T47D (cell line): ENCODE measurements at places on chromosomes 1 and 21.
A peak's percentile ranks its signal among the peaks of the same experiment; 100 is the strongest.

DNA sequence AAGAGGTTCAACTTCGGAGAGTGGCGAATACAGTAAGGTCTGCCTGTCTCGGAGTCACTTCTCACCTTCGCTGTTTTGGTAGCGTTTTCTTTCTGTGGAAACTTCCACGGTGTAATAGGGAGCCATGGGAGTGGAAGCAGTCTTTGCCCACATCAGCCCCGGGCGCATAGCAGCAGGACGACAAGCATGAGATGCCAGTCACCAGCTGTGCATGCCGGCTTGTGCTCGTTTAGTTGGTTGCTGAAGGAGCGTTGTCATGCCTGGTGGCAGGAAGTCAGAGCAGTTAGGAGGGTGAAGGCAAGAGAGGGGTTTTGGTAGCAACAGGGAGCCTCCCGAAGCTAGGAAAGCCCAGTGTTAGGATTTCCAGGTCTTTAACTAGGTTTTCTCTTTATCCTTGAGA, 58.8 kb downstream of the MRPS6 start:
- no peak for DNase-seq

- no peak for DNase-seq
These were observed 28.9 kb upstream of the H3-3A start for GRCh38 chr1:226033582-226033981.

DNA sequence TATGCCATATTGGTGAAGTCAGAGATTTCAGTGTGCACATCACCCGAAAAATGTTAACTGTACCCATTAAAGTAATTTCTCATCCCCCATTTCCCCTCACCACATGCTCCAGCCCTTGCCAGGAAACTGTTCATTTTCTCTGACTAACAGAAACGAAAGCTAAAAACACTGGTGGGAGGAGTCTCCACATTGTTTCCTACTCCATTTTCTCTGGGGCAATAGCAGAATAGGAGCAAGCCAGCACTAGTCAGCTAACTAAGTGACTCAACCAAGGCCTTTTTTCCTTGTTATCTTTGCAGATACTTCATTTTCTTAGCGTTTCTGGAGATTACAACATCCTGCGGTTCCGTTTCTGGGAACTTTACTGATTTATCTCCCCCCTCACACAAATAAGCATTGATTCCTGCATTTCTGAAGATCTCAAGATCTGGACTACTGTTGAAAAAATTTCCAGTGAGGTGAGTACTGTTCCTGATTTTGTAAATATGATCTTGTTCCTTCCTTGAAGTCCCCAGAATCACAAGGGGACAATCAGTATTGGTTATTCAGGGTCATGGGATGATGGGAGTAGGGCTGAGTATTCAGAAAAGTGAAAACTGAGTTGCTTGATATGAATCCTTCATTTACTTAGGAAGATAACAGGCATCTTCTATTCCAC, at the start of gene IFI16:
Gene IFI16, plus strand, starts transcription at position 204 of the 658 bp plus-strand sequence. CDS start 4,774 bp downstream, outside the sequence.
- no peak for DNase-seq

- DNase-seq, result no peak
These were observed 35.7 kb upstream of the SIM2 start for GRCh38 chr21:36663033-36663855.

- DNase-seq, result no peak
These were observed 64.8 kb upstream of the GNG4 start for GRCh38 chr1:235714205-235714897.

GRCh38 chr1:229161740-229162139, 109.2 kb upstream of the RAB4A start:
- DNase-seq, result no peak

GRCh38 chr1:69794831-69795230, 227.1 kb downstream of the LRRC7 start:
- no peak for DNase-seq

DNA sequence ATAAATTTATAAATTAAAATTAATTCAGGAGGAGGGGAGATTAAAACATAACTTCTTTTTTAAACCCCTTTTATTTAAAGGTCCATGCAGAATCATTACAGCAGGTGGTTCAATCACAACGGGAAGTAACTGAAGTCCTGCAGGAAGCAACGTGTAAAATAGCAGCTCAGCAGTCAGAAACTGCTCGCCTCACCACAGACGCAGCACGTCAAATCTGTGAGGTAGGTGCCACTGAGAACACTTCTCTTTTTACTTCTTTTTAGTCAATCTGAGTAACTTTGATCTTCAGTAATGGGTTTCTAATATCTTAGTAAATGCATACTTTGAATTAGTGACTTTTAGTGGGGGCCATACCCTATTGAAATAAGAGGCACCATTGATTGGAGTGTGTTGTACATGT, 87.0 kb downstream of the CEP350 start:
- no peak for DNase-seq

GRCh38 chr1:86718786-86719185, 14.4 kb downstream of the SH3GLB1 start:
- DNase-seq, result no peak

DNA sequence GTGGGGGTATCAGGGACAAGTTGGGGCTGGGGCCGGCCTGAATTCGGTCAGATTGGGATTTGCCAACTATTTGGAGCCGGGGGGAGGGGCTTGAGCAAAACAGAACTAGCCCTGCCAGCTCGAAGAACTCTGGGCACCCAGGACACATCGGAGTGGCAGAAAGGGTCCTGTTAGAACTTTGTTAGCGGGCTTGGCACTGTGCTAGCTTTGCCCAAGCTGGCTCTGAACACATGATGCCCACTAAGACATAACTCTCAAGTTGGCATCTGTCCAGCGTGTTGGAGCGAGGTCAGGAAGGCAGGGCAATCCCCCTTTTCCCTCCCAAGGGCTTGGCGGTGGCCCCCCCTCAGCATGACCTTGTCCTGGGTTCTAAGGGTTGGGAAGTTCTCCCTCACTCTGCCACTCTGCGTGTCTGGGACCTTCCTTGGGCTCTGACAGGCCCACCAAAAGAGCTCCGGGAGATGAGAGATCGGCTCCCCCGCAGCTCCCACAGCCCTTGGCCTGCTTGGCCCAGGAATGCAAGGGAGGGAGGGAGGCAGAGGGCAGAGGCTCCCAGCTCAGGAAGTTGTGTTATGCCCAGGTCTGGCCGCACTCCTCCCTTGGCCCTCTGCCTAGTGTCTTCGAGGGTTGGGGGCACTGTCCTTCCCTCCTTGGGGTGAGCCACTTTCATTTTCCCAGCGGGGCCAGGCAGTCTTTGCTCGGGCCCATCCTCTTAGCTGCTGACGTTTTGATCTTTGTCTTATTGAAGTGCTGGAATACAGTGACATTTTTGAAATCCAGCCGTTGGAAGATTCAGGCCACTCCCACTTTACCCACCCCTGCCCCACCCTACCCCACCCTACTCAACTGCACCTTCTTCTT, 1.2 kb downstream of the LMNA start:
- no peak for DNase-seq

- no peak for DNase-seq
These were observed 294.0 kb upstream of the C1orf87 start for GRCh38 chr1:60367532-60367931.

DNA sequence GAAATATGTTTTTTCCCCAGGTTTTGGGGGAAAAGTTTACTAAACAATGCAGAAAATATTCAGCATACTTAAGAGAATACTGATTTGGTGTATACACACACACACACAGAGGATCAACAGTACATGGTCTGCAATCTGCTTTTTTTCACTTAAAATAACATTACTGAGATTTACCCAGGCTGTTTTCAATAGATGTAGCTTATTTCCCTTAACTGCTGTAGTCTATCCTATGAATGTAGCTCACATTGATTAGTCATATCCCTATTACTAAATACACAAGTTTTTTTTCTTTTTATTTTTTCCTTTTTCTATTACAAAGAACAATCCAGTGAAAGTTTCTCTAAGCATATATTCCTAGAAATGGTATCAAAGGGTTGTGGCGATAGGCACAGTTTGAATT, 266.7 kb upstream of the GREM2 start:
- no peak for DNase-seq

DNA sequence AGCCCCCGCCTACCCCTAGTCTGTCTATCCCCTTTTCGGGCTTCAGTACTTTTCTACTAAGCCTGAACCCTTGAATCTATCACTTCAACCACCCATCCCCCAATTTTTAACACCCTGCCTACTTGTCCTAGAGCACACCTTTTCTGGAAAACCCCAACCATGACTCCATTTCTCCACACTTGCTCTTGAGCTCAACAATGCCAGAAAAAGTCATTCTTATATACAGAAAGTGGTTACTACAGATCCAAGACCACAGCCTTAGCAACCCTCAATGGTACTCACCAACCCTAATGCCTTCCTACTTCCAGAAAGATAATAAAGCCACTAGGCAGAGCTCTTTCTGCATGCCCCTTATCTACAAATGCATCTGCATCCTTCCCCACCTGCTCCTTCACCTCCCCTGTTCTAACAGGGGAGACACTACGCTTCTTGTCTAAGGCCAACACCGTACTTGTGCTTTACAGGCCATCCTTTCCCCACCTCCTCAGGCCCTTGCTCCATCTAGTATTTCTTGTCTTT, 41.2 kb downstream of the DMAP1 start:
- no peak for DNase-seq

- peak; percentile 1 for DNase-seq
These were observed 2.3 kb upstream of the LCE3D start for GRCh38 chr1:152582647-152583046.

GRCh38 chr1:53075206-53075605, 13.2 kb downstream of the PODN start:
- no peak for DNase-seq

- peak; percentile 27 for DNase-seq
These were observed 65.4 kb downstream of the C21orf91 start for GRCh38 chr21:17753736-17754135.

GRCh38 chr1:30419831-30420230, 303.6 kb downstream of the MATN1 start:
- no peak for DNase-seq

DNA sequence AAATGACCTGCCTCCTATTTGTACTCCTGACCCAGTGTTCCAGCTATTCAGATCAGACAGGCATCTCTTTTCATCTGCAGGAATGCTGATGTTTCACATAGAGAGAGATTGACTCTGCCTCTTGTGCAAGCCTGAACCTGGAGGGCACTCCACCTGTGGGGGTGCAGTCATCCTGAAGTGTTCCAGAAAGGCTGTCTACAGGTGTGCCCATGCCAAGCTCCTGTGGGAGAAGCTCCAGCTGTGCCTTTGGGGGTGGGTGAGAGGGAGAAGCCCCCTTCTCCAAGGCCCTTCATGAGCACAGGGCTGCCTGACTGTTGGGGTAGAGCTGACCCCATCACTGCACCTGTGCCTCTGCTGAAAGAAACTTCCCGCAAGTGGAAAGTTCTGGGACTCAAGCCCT, 22.8 kb downstream of the IFI44 start:
- DNase-seq, result no peak

DNA sequence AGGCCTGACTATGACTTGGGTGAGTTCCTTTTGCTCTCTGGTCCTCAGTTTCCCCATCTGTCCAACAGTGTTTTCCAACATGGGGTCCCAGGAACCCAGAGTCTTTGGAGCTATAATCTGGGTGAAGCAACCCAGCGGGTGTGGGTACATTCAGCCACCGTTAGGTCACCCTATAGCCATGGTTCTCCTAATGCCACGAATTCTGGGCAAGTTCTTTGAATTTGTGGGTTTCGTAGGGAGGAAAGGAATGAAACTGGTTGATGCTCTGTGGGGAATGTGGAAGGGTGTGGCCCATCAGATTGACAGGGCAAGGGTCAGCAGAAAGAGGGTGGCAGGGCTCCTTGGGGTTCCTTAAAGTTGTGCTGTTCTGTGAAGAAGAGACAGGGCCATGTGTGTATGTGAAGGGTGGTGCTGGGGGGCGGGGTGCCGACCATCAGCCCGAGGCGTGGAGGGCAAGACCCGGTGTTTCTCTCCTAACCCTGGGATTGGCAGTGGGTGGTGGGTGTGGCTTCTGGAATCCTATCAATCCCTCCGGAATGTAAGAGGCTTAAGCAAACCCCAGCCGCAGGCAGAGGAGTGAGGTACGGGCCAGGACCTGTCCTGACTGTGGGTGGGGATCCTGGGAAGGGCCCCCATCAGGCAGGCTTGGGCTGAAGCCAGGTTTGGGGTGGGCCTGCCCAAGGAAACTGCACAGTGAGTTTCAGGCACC, 35.5 kb upstream of the ZNF362 start:
- no peak for DNase-seq

DNA sequence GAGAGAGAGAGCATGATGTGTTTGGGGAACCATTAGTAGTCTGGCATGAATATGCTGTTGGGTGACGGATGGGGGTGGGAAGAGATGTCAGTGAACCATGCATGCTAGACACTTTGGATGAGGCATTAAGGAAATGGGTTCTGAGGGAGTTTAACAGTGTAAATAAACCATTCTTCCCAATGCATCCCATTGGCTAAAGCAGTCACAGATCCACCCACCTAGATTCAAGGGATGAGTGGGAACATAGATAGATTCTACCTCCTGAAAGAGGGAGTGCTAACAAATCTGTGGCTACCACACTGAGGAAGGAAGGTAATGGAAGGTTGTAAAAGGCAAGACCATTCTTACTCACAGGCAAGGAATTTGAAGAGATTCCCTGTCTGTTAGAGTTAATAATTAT, 129.8 kb upstream of the CACNA1E start:
- DNase-seq, result no peak

DNA sequence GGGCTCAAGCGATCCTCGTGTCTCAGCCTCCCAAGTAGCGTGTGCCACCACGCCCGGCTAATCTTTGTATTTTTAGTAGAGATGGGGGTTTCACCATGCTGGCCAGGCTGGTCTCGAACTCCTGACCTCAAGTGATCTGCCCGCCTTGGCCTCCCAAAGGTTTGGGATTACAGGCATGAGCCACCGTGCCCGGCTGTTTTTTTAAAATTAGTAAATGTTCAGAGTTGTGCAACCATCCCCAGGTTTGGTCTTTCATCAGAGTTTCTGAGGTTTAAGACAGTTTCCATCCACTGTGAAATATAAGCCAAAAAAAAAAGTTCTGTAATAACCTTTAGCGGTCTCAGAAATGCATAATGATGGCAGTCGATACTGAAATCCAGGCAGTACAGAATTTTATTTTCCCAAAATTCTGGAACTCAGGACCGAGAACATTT, 550 bp upstream of the SYT11 start:
- DNase-seq, result no peak

DNA sequence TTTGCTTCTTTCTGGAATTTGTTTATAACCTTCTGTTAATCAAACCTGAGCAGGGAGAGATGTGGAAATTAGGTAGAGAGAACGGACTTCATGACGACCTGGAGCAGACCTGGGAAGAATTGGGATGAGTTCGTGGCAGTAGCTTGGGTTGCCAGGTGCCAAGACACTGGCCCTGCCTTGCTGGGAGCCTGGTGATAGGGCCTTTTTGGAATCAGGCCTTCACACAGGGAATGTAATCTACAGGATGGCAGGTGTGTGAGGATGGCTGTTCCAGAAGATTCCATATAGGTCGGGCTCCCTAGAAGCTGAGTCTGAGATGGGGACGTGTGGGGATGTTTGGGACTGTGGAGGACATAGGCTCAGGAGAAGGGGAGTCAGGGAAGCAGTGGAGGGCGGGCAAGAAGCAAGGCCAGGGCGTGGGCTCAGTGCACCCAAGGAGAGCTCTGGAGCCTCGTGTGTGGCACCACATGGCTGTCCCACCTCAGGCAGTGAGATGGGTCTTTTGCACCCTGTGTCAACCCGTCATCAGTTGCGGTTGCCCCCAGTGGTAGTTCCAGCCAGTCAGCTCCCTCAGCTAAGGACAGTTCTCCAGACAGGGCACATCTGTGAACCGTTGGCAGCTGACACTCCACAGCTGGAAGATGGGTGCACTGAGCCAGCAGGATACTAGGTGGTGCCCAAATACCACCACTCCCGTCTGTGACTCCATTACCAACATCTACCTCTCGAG, 395.9 kb downstream of the MATN1 start:
- DNase-seq, result no peak
